T-cell (primary cell): ENCODE measurements at places on chromosomes 11 and 22. TPM values are rescaled to one million over a fixed set of nuclear protein-coding genes. Genes with fewer than 3 reads are reported as not detected.

ACAT1 gene
- total RNA-seq: 24.9 TPM

OR52N4 gene
- total RNA-seq: 3.8 TPM

GRCh38 chr11:120337355-120338106, 1.3 kb downstream of the ARHGEF12 start:
- no peaks in the 10 kb centered on the region for H3K36me3 ChIP-seq
- H3K27me3 ChIP-seq: peaks cover 24% of the 10 kb centered on the region
- H3K4me1 ChIP-seq: peaks cover 20% of the 10 kb centered on the region
- no peak for DNase-seq
- no peak overlapping the region for H3K27ac ChIP-seq

- H3K4me1 ChIP-seq: peaks cover 11% of the 10 kb centered on the region
- no peaks in the 10 kb centered on the region for H3K27me3 ChIP-seq
- H3K36me3 ChIP-seq: no peaks in the 10 kb centered on the region
- H3K4me3 ChIP-seq: no peak overlapping the region
Measured at GRCh38 chr22:24523873-24524272, 28.7 kb downstream of the UPB1 start.

DNA sequence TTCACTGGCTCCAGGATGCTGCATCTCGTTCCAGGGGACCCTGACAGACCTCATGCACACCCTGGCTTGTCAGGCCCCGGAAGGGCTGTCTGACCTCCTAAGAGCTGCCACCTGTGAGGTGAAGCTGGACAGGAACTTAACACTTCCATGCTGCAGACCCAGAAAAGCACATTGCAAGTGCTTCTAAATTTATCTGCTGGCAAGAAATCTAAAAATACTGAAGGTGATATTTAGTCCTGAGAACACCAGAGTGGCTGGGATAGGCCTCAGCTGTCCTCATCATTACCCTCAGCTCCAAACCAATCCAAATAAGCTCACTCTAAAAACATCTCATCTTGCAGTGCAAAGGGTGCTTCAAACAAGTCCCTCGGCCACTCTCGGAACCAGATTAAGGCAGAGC, 46.7 kb downstream of the ABTB2 start:
- no peaks in the 10 kb centered on the region for H3K36me3 ChIP-seq
- DNase-seq: no peak
- no peak overlapping the region for H3K4me3 ChIP-seq
- peaks cover 5% of the 10 kb centered on the region for H3K27me3 ChIP-seq
- no peak overlapping the region for H3K27ac ChIP-seq

DNA sequence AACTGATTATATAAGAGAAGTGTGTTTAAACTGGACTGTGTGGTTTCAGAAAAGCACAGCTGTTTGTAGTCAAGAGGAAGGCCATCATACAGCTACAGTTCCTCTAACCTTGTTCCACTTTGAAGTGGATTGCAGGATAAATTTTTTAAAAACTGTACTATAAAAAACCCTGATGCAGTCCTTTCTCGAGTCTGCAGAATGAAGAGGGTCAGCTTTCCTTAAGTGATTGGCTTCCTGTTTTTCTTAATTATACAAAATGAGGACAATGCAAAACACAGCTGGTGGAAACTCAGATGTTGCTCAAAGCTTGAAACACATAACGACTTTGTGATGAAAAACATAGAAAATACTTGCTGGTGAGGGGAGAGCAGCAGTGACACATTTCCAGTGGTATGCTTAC, 1060.5 kb downstream of the DLG2 start:
- H3K4me3 ChIP-seq: no peak overlapping the region
- H3K27ac ChIP-seq: no peak overlapping the region
- no peaks in the 10 kb centered on the region for H3K4me1 ChIP-seq
- H3K27me3 ChIP-seq: no peaks in the 10 kb centered on the region
- no peak for DNase-seq

DNA sequence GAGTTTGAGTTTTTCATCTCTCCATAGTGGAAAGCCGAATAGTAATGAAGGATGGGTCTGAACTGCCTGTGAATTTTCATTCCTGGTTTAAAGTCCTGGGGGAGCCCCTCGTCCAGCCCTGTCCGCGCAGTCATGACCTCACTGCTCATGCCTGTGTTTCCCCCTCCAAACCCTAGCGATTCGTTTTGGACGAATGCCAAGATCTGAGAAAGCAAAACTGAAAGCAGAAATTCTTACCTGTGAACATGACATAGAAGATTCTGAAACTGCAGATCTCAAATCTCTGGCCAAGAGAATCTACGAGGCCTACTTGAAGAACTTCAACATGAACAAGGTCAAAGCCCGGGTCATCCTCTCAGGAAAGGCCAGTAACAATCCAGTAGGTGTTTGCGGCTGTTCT, 30.5 kb downstream of the CDPF1 start:
- no peak overlapping the region for H3K4me3 ChIP-seq
- no peaks in the 10 kb centered on the region for H3K27me3 ChIP-seq
- H3K4me1 ChIP-seq: no peaks in the 10 kb centered on the region
- peaks cover 46% of the 10 kb centered on the region for H3K36me3 ChIP-seq
- DNase-seq: no peak

- H3K27me3 ChIP-seq: no peaks in the 10 kb centered on the region
- H3K4me1 ChIP-seq: no peaks in the 10 kb centered on the region
- H3K36me3 ChIP-seq: no peaks in the 10 kb centered on the region
- no peak overlapping the region for H3K27ac ChIP-seq
Measured at GRCh38 chr11:101158119-101158518, 28.5 kb upstream of the PGR start.

GRCh38 chr11:57645689-57646085, 4.0 kb downstream of the YPEL4 start:
- no peak for DNase-seq
- peaks cover 43% of the 10 kb centered on the region for H3K4me1 ChIP-seq
- no peaks in the 10 kb centered on the region for H3K36me3 ChIP-seq

APOL5 gene
- total RNA-seq: not detected

DNA sequence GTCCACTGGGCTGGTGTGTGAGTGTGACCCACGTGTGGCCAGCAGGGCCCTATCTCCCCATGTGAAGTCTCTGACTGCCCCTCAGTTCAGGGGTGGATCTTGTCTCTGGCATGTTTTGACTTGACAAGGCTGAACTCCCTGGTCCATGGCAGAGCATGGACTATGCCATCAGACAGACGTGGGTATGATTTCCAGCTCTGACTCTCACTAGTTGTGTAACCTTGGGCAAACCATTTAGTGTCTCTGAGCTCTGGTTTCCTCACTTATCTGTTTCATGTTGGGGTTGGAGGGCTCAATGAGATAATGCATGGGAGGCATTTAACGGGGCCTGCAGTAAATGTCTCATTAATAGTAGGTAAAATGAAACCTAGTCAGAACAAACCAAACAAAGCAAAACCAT, 254.5 kb upstream of the NARS2 start:
- H3K4me1 ChIP-seq: no peaks in the 10 kb centered on the region
- H3K36me3 ChIP-seq: no peaks in the 10 kb centered on the region
- no peak overlapping the region for H3K27ac ChIP-seq
- no peak overlapping the region for H3K4me3 ChIP-seq
- H3K27me3 ChIP-seq: no peaks in the 10 kb centered on the region

TUT1 gene
- 42.9 TPM for total RNA-seq

TSGA10IP gene
- not detected for total RNA-seq
